Stimulated activated naive CD8-positive, alpha-beta T cell treated with anti-CD3 and anti-CD28 coated beads, Interleukin-15, Interleukin-2, amounts not matched to agents 100 U/mL and 50 U/mL, for 24 hours (primary cell): ENCODE measurements at places on chromosomes 2 and 18.

GRCh38 chr2:206163251-206163880 is 3.7 kb downstream of the EEF1B2 start:
- DNase-seq: no peak

DNA sequence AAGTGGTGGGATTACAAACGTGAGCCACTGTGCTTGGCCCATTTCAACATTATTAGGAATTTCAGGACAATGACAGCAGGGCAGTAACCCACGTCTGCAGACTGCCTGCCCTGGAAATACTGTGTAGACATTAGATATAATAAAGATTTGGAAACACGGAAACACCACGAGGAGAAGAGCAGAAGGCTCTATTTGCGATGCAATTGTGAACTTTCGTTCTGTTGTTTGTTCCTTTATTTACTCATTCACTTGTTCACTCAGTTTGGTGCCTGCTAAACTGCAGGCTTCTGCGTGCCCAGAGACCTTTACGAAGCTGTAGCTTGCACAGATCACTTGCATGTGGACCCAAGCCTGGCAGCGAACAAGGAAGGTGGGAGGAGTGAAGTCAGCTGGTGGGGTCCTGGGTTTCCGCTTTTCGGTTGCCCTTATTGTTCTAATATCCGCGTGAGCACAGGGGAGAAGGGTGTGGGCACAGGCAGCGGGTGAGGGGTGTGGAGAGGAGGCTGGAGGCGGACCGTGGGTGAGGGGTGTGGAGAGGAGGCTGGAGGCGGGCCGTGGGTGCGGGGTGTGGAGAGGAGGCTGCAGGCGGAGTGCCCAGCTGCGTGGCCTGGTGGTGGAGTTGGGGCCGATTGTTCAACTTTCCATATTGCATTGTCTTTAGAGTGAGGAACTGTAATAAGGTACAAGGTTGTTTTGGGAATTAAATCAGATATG is 3.4 kb downstream of the COLEC11 start:
- DNase-seq: no peak

DNA sequence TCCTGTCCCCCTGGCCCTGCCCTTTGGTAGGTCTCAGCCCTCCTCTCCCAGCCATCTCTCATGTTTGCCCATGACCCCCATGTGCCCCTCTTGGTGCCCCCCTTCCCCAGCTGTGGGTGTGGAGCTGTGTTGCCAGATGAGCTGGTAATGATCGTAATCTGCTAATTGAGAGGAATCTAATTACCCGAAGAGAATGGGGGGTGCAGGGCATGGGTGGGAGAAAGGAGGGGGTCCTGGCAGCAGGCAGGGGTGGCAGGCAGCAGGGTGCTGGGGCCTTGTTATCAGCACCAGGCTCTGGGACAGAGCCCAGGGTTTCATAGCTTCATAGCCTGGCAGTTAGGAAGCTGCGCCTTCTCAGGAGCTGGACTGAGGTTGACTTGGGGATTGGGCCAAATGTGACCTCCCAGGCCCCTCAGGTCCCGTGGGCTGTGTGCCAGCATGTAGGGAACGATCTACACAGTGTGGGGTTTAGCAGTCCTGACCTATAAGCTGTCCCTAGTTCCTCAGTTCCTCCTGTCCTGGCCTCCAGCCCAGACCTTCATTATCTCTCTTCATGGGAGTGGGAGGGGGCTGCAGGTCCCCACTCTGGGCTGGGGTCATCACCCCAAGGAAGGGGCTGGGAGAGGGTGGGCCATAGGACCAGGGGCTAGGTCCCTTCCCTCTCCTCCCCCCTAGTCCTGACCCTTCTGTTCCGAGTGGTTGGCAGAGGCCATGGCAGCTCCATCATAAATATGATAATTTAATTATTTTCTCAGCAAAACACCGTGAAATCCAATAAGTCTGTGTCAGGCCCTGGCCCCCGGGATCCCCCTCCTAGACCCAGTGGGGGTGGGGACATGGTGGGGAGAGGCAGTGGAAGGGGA is 6.5 kb upstream of the ASIC4 start:
- no peak for DNase-seq

DNA sequence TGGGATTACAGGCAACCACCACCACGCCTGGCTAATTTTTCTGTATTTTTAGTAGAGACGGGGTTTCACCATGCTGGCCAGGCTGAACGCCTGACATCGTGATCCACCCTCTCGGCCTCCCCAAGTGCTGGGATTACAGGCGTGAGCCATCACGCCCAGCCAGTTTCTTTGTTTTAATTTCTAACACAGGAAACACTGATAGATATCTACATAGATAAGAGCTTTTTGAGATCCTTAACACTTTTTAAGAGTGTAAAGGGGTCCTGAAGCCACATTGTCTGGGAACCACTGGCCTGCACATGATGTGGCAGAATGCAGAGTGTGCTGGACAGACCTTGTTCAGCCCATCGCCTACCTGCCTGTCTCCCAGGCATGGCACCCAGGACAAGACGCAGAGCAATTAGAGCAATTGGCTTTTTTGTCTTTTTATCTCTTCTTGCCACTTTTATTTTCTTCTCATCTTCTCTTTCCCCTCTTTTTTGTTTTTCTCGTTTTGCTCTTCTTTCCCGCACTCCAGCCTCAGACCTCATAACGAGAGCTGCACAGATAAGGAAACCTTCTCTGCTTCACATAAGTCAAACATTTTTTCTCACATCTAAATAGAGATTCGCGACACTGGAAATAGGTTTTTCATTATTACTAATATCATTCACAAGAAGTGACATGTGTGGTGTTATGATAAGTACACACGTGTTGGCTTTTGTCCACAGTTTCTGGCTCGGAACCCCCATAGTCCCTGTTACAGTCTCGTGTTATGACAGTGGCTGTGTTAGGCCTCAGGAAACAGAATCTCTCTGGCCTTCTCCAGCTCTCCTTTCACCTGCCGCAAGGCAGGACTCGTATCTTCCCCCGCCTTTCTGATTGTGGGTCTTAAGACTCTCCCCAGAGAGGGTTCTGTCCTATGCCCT is 25.2 kb upstream of the GPR55 start:
- DNase-seq: no peak

GRCh38 chr2:135709992-135710391 is 31.7 kb upstream of the UBXN4 start:
- peak; percentile 75 for DNase-seq

- DNase-seq: no peak
Measured at GRCh38 chr2:169073963-169074751, 4.8 kb downstream of the DHRS9 start.

GRCh38 chr18:5969989-5970403 is 74.7 kb upstream of the TMEM200C start:
- DNase-seq: no peak
